ENCODE measurements at places on chromosomes 7 and 10.

- DNase-seq = peak; percentile 19
These were observed 11.8 kb downstream of the NT5C3A start for GRCh38 chr7:33050535-33051318.

GRCh38 chr10:34581801-34582532 lies 233.1 kb downstream of the PARD3 start:
- DNase-seq = no peak

GRCh38 chr7:23531050-23531793 lies 559 bp downstream of the TRA2A start:
- peak; percentile 47 for DNase-seq

DNA sequence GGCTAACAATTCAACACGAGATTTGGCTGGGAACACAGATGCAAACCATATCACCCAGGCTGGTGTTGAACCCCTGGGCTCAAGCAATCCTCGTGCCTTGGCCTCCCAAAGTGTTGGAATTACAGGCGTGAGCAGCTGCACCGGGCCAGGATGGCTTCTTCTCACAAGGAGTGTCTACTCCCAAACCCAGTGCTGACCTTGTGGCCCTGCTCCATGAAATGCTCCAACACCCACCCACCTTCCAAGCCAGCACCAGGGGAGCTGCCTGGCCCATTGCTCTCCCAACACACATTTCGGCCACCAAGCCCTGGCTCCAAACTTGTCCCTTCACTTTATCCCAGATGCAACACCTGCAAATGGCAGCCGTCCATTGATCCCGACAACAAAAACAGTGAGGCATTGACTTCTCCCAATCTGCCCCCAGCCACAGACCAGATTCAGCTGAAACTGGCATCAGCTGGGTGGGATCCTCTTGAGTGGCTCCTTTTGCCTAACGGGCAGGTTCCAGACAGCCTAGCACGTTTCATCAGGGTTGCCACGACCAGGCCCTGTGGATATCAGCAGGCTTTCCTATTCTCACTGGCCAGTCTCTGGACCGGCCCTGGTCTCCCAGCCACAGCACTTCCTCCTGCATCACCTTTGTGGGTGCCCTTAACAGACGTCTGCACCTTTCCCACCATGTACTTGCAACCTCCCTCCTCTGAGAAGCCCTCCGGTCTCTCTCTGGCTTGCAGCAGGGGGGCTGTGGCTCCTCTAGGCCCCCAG lies 105.7 kb upstream of the CARD11 start:
- DNase-seq = no peak

GRCh38 chr7:73442903-73443500 lies 9.4 kb downstream of the FZD9 start:
- DNase-seq = no peak

GRCh38 chr7:64879800-64880199 lies 23.3 kb upstream of the ZNF273 start:
- no peak for DNase-seq

DNA sequence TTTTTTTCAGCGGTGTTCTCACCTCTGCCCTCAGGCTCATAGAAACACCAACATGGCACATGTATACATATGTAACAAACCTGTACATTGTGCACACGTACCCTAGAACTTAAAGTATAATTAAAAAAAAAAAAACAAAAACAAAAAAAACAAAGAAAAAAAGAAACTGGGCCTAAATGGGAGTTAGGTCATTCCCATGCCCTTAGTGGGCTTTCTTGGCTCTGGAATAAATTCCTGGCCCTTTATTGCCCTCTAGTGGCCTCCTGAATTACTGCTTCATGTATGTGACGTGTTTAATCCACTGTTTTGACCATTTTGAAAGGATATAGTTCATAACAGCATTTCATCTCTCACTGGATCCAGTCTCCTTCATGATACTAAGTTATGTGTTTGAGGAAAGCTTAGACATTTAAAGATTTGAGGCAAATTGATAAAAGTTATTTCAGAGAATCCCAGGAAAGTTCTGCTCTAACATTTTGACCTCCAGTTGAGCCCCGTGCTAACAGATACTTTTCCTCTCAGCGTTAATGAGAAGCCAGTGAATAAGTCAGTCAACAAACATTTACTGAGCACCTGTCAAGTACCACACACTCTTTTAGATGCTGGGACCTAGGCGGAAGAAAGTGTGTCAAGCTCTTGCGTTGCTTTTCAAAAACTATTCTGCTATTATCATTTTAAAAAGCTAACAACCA lies 54.7 kb upstream of the SYPL1 start:
- peak; percentile 50 for DNase-seq

- DNase-seq = no peak
These were observed 253.9 kb downstream of the PPP1R3A start for GRCh38 chr7:113664867-113665266.

GRCh38 chr10:7291487-7292270 lies 119.2 kb downstream of the SFMBT2 start:
- DNase-seq = no peak

DNA sequence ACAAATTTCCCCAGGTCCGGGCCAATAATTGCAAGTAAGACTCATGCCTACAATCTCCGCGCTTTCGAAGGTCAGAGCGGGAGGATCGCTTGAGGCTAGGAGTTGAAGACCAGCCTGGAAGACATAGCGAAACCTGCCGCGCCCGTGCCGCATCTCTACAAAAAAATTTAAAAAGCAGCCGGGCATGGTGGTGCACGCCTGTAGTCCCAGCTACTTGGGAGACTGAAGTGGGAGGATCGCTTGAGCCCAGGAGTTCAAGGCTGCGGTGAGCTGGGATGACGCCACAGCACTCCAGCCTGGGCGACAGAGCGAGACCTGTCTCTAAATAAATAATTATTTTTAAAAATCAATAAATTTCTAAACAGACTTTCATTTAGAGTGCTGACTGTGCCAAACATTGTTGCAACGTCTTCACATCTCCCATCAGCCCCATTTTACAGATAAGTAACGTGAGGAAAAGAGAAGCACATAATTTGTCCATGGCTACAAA lies 494 bp upstream of the CFAP43 start:
- DNase-seq = no peak

DNA sequence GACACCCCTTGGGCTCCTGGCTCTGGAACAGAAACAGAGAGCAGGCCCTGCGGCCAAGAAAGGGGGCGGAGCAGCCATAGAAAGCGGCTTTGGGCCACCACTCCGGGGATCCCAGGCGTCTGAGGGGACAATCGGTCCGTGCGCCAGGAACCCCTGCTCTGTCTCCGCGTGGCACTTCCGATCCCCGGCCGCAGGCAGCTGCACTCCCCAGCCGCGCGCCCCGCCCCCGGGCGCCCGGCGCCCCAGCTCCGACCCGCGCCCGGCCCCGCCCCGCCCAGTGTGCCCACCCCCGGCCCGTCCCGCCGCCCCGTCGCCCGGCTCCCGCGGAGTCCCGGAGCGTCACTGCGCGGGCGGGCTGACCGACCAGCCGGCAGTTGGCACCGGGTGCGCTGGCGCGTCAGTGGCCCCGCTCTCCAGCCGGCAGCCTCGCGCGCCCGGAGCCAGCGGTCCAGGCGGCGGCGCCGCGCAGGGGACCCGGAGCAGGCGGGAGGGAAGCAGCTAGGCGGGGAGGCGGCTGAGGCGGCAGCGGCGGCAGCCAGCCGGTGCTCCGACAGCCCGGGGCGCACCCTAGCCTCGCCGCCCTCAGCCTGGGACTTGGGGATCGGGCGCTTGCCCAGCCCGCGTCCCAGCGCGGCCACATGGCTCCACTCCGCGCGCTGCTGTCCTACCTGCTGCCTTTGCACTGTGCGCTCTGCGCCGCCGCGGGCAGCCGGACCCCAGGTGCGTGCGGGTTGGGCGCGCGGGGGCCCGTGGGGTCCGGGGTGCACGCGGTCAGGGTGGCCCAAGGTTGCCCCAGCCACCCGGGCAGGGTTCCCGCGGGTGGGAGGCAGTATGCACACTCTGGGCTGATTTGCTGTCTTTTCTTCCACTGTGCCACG lies at the start of gene ADAMTS14:
ADAMTS14 (plus strand) TSS at position 342 of the 878 bp plus-strand sequence; CDS start at position 639, 297 bp downstream.
- no peak for DNase-seq

DNA sequence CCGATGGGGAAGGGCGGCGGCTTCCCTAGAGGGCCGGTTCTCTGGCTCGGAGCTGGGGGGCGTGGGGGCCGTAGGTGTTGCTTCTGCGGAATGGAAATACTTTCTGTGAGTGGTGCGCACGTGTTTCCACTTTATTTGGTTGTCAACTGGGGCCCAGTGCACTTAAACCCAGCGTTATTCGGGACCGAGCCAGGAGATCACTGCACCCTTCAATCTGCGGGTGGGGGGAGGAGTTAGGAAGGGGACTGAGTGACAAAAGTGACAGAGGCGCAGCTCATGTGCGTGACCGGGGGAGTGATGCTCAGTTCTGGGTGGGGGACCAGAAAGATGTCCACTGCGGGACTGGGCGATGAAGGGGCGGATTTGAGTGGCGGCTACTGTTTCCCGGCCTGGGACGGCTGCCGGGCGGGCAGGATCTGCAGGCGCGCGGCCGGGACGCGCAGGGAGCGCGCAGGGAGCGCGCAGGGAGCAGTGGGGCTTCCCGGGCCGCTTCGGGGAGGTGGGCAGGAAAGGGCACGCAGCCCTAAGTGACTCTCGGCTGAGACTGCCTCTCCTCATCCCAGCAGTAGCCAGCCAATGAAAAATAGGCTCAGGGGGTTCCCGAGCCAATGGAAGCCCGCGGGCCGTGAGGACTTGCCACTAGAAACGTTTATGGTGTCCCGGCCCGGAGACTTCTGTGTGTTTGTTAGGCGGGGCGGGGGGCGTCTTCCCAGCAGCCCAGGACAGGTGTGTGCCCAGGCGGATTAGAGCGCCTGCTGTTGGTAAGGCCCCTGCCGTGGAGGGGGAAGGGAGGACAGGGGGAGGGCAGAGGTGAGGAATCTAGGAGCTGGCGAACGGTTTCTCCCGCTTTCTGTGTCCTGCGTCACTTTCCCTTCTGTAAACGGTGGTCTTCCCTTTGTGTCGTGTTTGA lies 54.3 kb upstream of the KDM7A start:
- peak; percentile 64 for DNase-seq

DNA sequence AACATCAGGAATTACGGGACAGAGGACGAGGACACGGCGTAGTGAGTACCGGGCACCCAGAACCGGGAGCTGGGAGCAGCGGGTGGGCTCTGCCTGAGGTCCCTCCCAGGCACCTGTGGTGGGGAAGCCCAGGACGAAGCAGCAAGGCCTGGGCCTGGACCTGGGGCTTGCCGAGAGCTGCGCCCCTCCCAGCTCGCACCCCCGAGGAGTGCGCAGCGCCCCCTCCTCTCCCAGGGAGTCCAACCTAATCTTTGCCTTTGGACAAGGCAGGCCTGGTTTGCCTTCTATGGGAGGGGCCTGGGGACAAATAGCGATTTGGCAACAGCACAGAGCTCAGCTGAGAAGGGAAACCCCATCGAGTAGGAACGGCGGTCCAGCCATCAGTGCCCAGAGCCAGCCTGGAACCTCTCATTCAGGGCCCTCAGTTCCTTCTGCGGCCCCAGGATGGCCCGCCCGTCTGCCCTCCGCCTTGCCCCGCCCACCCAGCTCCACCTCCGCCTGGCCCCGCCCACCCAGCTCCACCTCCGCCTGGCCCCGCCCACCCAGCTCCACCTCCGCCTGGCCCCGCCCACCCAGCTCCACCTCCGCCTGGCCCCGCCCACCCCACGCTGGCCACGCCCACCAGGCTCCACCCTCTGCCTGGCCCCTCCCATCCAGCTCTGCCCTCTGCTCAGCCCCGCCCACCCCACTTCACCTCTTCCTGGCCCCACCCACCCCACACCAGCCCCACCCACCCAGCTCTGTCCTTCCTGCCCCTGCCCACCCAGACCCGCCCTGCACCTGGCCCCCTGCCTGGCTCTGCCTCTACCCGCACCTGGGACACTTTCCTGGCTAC lies 32.5 kb upstream of the KNDC1 start:
- DNase-seq = no peak

GRCh38 chr7:37718585-37718984 lies 35.0 kb downstream of the GPR141 start:
- DNase-seq = no peak

DNA sequence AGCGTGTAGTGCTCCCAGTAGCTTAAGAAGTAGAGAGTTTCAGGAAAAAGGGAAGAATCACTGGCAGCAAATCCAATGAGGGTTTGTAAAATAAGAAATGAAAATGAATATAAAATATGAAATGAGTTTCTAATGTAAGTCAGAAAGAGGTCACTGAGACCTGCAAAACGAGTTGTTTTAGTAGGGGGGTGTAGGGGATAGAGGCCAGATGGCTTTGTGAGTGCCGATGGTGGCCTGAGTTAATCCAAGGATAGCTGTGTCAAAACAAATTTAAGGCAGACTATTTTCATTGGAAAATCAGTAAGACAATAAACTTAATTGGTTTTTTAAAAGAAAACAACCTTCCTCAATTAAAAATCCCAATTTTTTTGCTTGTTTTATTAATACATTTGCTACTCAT lies 745 bp upstream of the ASB15 start:
- DNase-seq = no peak

Data from NCI-H774 (cell line).